Upper lobe of left lung (tissue), 6 donors: ENCODE measurements at places on chromosomes 4 and X. TPM values are rescaled to one million over a fixed set of nuclear protein-coding genes. Genes with fewer than 3 reads are reported as not detected.

DNA sequence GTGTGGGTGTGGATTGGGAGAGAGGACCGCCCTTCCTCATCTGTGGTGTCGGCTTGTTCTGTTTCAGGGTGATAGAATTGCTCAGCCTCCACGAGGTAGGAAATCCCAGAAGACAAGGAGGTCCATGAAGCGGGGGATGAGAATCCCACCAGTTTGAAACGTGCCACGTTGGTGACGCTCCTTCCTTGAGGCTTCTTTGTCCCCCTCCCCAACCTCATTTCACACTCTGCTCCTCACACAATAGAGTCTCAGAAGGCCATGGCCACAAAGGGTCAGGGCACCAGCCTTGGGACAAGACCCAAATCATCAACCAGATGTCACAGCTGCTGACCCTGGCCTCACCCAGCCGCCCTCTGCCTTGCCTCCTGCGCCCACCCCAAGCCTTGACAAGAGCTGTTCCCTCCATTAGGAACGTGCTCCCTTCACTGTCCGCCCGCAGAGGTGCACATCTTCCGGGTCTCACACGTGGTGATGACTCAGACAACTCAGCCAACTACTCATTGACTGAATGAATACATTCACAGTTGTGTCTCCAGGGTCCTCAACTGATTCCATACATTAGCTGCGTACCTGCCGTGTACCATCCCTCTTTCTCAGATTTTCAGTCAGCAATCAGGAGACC lies 18.3 kb downstream of the BLOC1S4 start:
- peaks cover 4% of the 10 kb centered on the region for H3K4me1 ChIP-seq
- H3K4me3 ChIP-seq: no peak overlapping the region
- peak; percentile 50 for DNase-seq
- no peaks in the 10 kb centered on the region for H3K27me3 ChIP-seq

GRCh38 chr4:67236318-67236717 lies 309.0 kb downstream of the CENPC start:
- no peak overlapping the region for H3K27ac ChIP-seq
- DNase-seq: no peak
- no peaks in the 10 kb centered on the region for H3K27me3 ChIP-seq
- no peaks in the 10 kb centered on the region for H3K36me3 ChIP-seq
- H3K4me3 ChIP-seq: no peak overlapping the region

DNA sequence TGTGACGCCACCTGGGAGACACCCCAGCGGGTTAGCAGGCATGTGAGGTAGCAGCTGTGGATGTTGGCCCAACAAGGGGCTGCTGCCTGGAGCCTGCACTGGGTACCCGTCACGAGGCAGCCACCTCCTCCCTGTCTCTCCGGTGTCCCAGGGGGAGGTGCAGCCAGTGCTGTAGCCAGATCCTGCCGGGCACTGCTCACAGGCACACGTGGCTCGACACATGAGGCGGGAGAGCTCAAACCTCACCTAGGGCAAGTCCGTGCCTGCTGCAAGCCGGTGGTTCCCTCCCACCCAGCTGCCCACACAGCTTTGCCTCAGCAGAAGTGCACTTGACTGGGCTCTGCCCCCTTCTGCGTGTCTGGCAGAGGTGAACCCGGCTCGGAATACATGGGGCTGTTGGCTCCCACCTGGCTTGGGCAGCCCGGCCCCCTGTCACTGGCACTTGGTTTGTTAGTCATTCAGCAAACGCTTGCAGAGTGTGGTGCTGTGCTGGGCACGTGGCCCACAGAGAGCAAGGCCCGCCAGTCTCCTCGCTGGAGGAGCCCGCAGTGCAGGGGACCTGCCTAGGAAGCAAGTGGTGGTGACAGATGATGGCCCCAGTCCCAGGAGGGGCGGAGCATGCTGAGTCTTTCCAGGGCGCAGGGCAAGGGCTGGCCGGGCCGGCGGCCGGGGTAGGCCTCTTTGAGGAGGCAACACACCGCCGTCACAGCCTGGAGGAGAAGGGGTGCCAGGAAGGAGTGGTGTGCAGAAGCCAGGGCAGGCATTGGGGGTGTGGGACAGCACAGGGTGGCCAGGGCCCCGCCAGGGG lies 10.1 kb upstream of the SH3TC1 start:
- no peaks in the 10 kb centered on the region for H3K36me3 ChIP-seq
- peak; percentile 87 for DNase-seq
- H3K4me1 ChIP-seq: peaks cover 50% of the 10 kb centered on the region

DNA sequence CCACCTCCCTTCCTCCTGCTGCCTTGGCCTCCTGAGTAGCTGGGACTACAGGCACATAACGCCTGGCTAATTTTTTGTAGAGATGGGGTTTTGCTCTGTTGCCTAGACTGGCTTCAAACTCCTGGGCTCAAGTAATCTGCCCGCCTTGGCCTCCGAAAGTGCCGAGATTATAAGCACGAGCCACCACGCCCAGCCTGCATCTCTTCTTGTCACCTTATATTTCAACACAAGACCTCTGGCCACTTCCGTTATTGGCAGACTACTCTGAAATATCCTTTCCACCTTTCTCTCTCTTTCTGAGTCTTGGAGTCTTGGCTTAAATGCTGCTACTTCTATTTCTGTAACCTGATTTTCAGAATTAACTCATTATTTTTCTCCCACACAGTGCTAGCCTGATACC lies 5.6 kb downstream of the KIAA0232 start:
- H3K27ac ChIP-seq: peak overlapping the region; percentile 59
- H3K4me1 ChIP-seq: peaks cover 23% of the 10 kb centered on the region
- H3K27me3 ChIP-seq: no peaks in the 10 kb centered on the region
- peak; percentile 64 for DNase-seq
- H3K36me3 ChIP-seq: no peaks in the 10 kb centered on the region
- H3K4me3 ChIP-seq: no peak overlapping the region

Gene ETDA
- total RNA-seq: not detected

DNA sequence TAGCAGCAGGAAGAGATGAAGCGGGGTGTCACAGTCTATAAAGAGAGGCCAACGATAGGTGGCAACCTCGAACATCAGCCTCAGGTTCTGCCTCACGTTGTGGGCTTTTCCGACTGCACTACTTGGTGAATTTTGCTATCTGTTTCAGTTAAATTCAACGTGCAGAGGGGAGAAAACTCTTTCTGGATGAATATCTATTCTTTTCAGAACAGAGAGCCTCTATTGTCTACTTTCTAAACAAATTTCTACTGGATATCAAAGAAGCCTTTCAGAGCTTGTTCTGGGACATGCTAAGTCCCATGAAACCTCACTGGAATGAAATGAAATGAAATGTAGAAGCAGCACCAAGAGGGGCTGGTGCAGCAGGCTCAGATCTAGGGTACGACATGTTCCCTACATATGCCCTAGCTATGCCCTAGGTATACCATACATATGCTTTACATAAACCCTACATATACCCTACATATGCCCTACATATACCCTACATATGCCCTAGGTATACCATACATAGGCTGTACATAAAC lies 116.5 kb upstream of the TRIM2 start:
- no peaks in the 10 kb centered on the region for H3K27me3 ChIP-seq
- H3K27ac ChIP-seq: no peak overlapping the region
- no peak overlapping the region for H3K4me3 ChIP-seq
- peaks cover 4% of the 10 kb centered on the region for H3K4me1 ChIP-seq
- H3K36me3 ChIP-seq: no peaks in the 10 kb centered on the region
- no peak for DNase-seq

GRCh38 chrX:110723844-110724243 lies 71.8 kb downstream of the CHRDL1 start:
- no peak for DNase-seq
- no peaks in the 10 kb centered on the region for H3K36me3 ChIP-seq
- H3K4me1 ChIP-seq: no peaks in the 10 kb centered on the region
- no peak overlapping the region for H3K4me3 ChIP-seq
- no peaks in the 10 kb centered on the region for H3K27me3 ChIP-seq
- no peak overlapping the region for H3K27ac ChIP-seq

Gene LEF1
- 3.8 TPM for total RNA-seq

DNA sequence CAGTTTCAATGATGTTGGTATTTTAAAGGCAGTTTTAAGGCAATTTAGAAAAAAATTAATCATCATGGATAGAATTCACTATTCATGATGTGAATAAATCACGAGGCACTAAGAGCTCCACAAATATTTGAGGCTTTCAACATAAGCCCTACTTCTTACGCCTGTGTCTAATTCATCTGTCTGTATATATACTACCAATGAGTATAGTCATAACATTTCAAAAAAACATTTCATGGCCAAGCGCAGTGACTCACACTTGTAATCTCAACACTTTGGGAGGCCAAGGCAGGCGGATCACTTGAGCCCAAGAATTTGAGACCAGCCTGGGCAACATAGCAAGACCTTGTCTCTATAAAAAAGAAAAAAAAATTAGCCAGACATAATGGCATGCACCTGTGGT lies 56.5 kb downstream of the FBXL5 start:
- DNase-seq: no peak
- no peaks in the 10 kb centered on the region for H3K4me1 ChIP-seq
- no peaks in the 10 kb centered on the region for H3K27me3 ChIP-seq

DNA sequence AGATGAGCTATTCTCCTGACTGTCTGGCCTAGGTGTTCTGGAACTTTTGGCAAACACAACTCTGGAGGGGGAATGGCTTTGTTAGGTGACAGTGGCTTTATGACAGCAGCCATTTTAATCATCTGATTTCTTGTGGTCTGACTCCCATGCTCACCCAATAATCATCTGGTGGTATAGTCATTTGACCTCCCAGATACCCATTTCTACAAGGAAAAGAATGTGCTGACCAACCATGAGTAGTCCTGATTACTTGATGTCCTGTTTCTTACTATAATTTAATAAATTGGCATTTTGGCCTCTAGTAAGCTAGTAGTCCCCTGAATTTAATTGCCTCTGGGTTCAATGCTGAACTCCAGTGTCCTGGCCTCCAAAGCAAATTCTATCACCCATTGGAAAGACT lies 109.9 kb upstream of the DUSP21 start:
- no peak for DNase-seq
- H3K27me3 ChIP-seq: no peaks in the 10 kb centered on the region
- H3K27ac ChIP-seq: no peak overlapping the region
- no peaks in the 10 kb centered on the region for H3K4me1 ChIP-seq
- H3K36me3 ChIP-seq: no peaks in the 10 kb centered on the region

DNA sequence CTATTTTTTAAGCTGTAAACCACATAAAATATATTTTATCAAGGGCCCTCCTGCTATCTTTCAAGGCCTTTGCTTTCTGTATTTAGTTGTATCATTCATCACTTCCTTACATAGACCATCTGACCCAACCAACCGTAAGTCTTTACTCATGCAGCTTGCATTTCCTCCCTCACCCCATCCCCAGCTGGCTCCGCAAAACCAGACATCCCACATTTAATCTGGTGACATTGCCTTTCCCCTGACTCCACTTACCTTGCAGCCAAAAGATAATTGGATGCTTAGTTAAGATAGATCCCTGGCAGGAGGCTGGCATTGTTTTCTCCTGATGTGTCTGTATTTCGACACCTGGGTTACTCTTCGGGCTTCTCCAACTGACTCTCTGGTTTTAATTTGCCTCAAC lies 183.7 kb upstream of the LDB2 start:
- no peak overlapping the region for H3K27ac ChIP-seq
- no peaks in the 10 kb centered on the region for H3K27me3 ChIP-seq
- H3K4me3 ChIP-seq: no peak overlapping the region
- H3K4me1 ChIP-seq: no peaks in the 10 kb centered on the region
